ENCODE measurements at places on chromosomes 16 and 17.

GRCh38 chr17:77200711-77201110 is 59.9 kb downstream of the SEC14L1 start:
- no peak for DNase-seq

DNA sequence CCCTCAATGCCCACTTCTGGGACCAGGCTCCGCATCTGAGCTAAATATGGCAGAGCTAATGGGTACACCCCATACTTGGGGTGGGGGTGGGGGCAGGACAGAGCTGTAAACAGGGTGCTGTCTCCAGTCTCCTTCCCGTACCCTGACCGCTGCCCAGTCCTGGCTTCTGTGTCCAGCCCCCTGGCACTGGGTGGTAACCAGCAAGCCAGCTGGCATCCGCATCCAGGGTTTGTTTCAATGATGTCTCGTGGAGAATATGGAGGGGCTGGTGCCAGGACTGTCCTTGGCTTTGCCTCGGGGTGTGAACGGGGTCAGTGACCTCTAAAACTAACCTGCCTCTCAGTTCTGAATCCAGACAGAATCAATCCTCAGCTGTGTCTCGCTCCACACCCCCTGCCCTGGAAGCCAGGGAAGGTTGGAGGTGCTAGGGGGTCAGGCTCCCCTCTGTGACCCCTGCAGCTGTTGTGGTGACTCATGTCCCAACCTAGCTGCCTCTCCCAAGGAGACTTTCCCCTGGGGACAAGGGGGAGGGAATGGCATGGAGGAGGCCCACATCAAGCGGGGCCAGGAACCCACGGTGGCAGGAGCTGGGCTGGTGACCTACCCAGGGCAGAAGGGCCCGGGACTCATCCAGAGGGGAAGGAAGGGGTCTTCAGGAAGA is 1.5 kb upstream of the PNMT start:
- DNase-seq = no peak

GRCh38 chr17:44990994-44991393 is 22.9 kb upstream of the C1QL1 start:
- no peak for DNase-seq

DNA sequence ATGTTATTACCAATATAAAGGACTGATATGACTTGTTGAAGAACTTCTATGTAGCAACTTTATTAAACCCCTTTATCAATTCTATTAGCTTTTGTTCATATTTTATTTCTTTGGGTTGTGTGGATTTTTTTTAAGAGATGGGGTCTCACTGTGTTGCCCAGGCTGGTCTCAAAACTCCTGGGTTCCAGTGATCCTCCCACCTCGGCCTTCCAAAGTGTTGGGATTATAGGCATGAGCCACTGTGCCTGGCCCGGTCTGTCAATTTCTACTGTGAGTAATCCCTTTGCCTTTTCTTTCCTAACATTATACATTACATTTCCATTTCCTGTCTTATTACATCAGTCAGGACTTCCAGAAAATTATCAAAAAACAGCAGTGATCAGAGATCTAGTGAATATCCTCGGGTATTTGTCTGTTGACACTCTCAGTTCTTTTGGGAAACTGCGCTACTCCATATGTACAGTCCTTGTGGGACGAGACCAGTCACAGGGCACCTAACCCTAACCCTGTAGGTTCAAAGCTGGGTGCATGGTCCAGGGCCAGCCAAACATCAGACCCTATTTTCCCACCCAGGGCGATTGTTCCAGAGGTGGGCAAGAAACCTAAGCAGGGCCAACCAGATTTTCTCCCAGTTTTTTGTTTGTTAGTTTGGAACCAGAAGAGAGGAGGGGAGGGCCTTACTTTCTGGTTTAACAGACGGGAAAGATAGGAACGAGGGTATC is 1.7 kb upstream of the SLC47A1 start:
- DNase-seq = no peak

DNA sequence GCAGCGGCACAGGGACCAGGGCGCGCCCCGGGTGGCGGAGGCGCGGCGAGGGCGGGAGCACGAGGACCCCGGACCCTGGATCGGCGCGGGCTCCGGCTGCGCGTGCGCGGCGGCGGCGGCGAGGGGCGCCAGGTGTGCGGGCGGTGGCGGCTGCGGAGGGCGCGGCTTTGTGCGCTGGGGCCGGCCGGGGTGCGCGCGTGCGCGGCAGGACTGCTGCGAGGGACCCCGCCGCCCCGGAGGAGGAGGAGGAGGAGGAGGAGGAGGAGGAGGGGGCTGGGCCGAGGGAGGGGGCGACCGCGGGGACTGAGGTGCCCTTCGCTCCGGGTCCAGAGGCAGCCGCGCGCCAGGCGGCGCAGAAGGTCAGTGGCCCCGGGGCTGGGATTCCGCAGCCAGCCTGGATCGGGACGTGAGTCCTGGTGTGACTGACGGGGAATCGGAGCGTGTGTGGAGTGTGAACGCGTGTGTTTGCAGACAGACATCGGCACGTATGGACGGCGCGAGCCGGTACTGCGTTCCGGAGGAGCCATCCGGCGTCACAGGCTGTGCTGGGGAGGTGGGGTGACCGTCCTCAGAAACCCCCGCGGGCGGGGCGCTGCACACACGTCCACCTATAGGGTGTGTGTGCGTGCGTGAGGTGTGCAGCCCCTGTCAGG is 19.5 kb upstream of the RAP1GAP2 start:
- DNase-seq = no peak

- DNase-seq = no peak
These were observed 69.0 kb upstream of the CHMP6 start for GRCh38 chr17:80922580-80923160.

GRCh38 chr17:78828470-78829185 is 12.0 kb downstream of the USP36 start:
- no peak for DNase-seq

DNA sequence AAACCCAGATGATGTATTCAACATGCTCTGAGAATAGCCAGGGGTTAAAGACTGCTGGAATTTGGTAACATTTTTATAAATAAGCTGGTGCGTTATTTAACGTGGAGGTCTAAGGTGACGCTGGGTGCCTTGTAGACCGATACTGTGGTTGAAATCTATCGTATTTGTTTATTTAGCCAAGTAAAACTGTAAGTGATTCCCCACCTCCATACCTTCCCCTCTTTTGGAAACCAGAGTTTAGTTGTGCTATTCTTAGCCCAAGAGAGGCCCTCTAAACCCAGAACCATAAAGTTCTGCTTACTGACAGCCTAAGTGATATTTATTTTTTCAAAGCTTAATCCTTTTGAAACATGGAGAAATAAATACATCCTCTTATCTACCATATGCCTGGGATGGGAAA is 744.5 kb downstream of the WWOX start:
- no peak for DNase-seq

GRCh38 chr17:78821961-78822360 is 18.7 kb downstream of the USP36 start:
- no peak for DNase-seq

DNA sequence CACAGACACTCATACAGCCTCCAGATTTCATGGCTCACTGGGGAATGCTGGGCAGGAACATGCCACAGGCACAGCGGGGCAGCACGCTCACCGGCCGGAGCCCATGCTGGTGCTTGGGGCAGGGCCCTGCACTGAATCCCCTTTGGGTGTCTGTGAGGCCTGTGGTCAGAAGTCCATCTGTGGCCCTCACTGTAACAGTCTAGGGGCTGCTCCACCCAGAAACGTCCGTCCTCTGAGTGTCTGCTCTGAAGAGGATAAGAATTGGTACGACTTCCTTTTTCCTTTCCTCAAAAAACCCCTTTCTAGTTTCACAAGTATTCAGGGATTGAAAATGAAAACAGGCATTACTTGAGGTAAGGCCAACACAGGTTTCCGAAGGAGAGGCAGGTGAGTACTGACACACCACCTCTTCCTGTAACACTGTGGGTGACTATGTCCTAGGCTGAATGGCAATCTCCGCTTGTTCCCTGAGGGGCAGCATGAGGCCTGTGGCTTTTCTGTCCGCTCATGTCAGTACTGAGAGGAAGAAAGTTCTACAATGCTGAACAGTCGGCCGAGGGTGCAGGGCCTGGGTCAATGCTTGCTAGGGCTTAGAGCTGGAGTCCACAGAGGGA is 42.5 kb downstream of the TMEM11 start:
- DNase-seq = no peak

DNA sequence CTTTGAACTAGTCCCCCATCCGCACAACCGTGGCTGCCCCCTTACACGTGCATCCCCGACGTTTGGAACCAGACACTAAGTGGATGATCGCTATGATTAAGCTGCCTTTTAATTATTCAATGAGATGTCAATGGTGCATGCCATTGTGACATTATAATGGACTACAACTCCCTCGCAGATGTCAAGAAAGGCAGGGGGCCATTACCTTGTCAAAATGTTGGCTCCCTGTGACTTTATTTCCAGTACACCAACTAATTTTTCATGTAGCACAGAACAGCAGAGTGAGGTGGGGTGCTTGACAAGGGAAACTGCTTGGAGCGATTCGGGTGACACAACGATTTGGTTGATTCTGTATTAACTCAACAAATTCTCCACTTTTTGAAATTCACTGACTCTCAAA is 26.5 kb downstream of the ASIC2 start:
- DNase-seq = no peak

- no peak for DNase-seq
These were observed 5.6 kb upstream of the TMEM88 start for GRCh38 chr17:7849130-7849750.

GRCh38 chr17:66655861-66656260 is 179.1 kb upstream of the CACNG5 start:
- DNase-seq = no peak

- no peak for DNase-seq
These were observed 9.4 kb downstream of the HSPB9 start for GRCh38 chr17:42131981-42132432.

DNA sequence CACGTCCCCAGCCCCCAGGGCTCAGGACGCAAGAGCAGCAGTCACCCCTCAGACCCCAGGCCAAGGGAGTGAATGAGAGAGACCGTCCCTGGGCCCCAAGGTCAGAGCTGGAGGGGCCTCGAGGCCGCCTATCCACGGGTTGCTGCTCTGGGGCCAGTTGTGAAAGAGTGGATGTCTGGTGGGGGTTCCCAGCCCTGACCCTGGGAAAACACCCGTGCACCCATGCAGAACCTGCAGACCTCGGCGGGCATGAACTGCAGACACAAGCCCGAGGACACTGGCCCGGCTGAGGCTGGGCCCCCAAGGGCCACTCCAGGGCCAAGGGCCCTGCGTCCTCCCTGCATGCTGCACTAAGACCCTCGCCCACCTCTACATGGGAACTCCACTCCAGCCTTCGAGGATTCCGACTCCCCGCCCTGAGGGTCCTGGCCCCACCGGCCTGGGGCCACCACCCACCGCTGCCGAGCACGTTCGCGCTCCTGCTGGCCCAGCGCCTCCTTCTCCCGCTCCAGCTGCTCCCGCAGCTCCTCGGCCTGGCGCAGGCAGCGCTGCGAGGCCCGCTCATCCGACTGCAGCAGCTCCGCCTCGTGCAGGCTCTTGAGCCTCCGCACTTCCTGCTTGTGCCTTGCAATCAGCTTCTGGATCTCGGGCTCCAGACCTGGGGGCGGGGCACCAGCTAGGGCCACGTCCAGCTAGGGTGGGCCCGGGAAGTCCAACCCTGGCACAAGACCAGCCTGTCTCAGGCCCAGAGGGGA is 27.6 kb upstream of the AATK start:
- no peak for DNase-seq

- DNase-seq = no peak
These were observed 3.1 kb upstream of the CPD start for GRCh38 chr17:30375661-30376060.

- no peak for DNase-seq
These were observed 6.7 kb upstream of the PHKG2 start for GRCh38 chr16:30741461-30741914.

GRCh38 chr16:88468275-88469129 is 15.4 kb downstream of the ZFPM1 start:
- DNase-seq = no peak

- DNase-seq = no peak
These were observed 15.4 kb downstream of the TNRC6C start for GRCh38 chr17:77973953-77974352.

GRCh38 chr17:76937238-76937637 is 69.0 kb downstream of the MGAT5B start:
- no peak for DNase-seq

- DNase-seq = no peak
These were observed 3.9 kb downstream of the HNF1B start for GRCh38 chr17:37740915-37741314.

DNA sequence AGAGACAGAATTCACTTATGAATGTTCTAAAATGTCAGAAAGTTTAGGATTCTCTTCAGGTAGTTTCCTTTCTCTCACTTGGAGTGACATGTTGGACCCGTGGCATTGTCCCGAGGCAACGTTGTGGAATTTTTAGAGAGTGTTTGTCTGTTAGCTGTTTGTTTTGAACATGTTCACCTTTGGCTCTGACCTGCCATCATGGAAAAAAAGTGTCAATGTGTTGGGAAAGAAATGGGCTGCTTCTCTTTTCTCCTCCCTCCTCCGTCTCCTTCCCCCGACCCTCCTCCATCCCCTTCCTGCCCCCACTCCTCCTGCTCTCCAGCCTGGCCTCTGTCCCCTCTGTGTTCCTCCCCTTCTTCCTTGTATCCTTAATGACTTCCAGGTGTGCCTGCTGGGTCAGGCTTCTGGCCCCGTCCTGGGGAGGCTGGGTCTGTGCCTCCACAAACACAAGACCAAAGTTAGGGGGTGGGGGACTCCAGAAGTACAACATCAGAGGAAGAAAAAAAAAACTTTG is 463.1 kb downstream of the MAF start:
- no peak for DNase-seq

- DNase-seq = no peak
These were observed 271.5 kb downstream of the PHKB start for GRCh38 chr16:47732523-47733111.

GRCh38 chr17:5241861-5242671 is 7.4 kb upstream of the SCIMP start:
- DNase-seq = no peak

- DNase-seq = no peak
These were observed 63.8 kb upstream of the RCVRN start for GRCh38 chr17:9968881-9969280.

DNA sequence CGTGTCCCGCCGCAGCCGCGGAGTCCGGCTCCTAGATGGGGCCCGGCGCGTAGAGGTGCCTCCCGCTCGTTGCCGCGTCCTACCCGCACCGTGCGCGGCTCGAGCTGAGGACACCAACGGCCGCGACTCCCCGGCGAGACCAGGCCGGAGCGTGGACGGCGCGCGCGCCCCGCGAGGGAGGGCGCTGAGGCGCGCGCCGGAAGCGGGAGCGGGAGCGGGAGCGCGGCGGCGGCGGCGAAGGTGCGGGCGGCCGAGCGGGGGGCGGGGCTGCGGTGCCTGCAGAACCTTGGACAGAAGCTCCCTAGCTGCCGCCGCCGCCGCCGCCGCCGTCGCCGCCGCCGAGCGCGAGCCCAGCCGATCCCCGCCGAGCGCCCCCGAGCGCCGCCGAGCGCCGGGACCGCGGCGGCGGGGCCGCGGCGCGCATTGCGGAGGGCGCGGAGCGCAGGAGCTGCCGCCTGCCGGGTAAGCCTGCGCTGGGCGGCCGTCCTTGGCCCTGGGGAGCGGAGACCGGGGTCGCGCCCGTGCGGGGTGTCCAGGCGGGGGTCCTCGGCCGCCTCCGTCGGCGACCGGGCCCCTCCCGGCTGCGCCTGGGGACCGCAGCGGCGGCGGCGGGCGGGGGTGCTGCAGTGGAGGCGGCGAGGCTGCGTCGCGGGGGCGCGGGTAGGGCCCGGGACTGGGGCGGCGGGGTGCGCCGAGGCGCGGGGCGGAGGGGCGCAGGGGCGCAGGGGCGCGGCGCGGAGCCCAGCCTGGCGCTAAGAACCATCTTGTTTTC is at the start of gene CDK5R1:
Gene CDK5R1, plus strand, starts transcription at position 293 of the 772 bp plus-strand sequence. CDS start 628 bp downstream, outside the sequence.
- DNase-seq = no peak
